Activated CD8-positive, alpha-beta memory T cell treated with anti-CD3 and anti-CD28 coated beads for 1 hour (primary cell): ENCODE measurements at places on chromosomes 3 and 15.

GRCh38 chr3:196117809-196118208 lies 35.9 kb upstream of the TFRC start:
- no peak for DNase-seq

DNA sequence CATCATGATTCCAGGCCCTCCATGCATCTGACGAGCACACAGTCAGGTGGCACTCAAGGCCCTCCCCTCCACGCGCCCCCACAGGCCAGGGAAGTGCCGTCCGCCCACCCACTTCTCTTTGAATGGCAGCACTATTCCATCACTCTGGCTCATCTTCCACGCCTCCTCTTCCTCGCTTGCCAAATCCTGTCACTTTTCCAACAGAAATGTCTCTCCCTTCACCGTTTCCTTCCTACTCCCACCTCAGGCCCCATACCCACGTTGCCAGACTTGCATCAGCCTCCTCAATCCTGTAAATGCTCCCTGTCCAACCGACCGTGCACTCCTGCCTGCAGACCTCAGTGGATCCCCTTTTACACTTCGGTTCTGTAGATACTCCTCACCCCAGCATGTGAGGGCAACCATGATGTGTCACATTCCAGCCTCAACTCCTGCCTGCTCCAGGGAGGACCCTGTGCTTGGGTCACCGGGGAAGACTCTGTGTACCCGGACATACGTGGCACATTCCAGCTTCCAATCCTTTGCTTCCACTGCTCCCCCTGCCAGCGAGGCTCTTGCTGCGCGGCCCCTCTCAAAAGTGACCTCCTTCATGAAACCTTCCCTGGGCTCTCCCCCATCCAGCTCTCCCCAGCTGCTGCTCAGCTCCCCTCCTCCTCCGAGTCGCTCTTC lies 29.6 kb downstream of the ADCY5 start:
- DNase-seq: no peak

- DNase-seq: no peak
Measured at GRCh38 chr3:190076601-190077394, 43.9 kb downstream of the P3H2 start.

GRCh38 chr15:82298520-82298919 lies 35.9 kb downstream of the SAXO2 start:
- DNase-seq: peak; percentile 30

DNA sequence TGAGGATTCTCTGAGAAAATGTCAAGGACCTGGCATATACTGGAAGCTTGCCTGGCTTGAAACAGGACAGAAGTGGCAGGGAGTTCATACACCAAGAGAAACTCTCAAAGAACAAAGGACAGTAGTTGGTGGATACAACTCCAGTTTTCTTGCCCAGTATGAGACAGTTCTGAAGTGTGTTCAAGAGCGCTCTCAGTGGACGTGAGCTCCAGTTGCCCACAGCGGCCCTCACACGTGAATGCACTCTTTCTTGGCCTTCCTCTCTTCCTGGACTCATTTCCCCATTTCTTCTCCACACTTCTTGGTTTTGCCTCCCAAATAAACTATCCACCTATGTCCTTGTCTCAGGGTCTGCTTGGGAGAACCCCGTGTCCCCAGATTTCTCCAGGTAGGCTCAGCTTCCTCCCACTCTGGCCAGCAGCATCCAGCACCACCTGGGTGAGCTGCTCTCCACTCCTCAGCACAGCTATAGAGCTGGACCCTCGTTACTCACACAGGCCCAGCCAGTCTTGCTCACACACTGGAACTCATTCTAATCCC lies 54.5 kb downstream of the DCLK3 start:
- DNase-seq: no peak

DNA sequence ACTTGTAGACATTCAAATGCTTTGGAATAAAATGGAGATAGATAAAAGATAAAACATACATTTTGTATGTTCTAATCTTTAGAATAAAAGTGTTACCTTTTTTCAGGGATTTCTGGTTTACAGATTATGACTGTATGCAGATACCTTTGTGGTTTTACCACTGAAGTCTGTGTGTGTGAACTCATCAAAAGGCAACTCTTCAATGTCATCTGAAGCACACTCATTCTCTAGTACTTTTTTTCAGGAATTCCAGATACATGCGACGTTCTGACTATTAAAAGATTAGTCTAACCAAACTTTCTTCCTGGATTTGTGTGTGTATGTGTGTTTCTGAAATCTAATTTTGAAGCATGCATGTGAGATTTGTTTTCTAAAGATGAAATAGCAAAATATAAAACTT lies 188.6 kb downstream of the NLGN1 start:
- no peak for DNase-seq

DNA sequence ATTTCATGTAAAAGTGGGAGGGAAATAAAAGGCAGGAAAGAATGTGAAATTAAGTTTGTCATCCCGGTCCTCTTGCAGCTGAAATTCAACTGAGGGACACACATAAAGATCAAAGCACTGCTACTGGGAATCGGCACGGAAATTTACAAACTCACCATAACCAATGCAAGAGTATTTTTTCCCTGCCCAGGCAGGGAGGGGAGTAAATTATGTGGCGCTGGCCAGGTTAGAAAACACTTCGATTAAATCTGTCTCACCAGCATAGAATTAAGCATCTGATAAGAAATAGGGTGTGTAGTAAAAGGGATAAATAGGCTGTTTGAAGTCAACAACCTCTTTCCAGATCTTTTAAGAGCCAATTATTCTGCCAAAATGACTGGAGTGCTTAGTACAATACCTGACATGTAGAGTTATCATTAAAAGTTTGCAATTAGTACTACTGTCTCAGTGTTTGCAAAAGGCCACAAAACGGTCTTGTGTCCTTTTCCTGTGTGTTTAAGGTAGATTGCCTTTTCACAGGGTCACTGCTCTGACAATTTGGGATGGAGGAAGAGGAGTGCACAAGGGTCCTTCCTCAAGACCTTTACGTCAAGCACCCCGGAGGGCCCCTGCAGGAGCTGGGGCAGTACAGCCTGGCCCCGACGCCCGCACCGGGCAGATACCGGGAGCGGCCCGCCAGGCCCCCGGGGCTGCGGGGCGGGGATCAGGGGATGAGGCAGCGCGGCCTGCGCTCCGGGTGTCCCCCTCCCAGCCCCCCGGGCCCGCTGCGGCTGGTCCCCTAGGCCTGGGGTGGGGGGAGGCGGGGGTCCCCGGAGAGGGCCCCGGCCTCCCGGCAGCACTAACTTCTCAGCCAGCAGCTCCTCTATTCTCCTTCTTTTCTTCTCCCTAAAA lies 651 bp downstream of the UBA3 start:
- no peak for DNase-seq

DNA sequence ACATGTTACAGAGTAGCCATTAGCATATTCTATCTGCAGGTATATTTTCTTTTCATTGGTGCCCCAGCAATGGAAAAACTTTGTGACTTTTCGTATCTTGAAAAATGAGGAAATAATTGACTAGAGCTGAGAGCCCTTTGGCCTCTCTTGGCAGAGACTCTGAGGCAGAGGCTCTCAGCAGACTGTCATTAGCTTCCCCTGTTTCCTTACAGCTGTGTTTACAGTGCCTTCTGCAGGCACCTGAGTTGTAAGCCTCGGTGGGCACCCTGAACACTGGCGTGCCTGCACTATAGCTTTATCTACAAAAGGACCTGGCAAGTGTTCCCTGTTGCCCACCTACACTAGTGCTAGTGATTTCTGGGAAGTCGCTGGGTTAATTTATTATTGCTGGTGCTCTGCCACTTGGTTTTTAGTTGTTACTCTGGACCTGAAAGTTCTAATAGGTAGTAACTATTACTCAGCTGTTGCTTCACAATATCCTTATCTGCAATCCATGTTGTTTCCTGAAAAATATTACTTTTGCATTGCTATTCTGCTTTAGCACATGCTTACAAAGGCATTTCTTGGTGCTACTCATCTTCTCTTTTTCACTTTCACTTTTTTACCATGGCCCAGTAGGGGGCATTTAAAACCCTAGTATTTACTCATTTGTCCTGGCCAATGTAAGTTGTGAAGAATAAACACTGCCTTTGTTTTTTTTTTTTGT lies 7.8 kb upstream of the GPR171 start:
- no peak for DNase-seq

GRCh38 chr15:99322643-99323405 lies 71.5 kb downstream of the LRRC28 start:
- DNase-seq: no peak

DNA sequence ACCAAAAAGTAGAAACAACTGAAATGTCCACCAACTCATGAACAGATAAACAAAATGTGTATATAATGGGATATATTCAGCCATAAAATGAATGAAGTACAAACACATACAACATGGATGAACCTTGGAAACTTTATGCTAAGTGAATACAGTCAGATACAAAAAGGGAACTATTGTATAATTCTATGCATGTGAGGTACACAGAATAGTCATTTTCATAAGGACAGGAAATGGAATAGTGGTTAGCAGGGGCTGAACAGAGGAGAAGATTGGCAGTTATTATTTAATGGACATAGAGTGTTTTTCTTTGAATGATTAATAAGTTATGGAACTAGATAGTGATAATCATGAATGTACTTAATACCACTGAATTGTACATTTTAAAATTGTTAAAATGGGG lies 20.0 kb upstream of the TRANK1 start:
- DNase-seq: no peak

DNA sequence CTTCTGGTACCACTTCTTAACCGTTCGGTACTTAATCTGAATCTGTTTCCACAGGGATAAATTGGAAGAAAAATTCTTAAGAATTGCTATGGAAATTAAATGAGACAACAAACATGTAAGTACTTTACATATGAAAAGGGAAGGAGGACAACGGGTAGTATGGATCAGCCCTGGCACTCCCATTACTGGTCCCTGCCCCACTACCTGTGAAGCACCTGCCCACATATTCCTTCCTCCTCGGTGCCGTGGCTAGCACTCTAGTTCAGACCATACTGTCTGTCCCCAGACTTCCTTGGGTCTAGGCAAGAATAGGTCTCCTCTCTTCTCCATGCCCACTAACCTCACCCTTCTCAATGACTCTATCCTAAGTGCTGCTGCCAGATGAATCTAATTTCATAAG lies 46.2 kb downstream of the SHQ1 start:
- no peak for DNase-seq

DNA sequence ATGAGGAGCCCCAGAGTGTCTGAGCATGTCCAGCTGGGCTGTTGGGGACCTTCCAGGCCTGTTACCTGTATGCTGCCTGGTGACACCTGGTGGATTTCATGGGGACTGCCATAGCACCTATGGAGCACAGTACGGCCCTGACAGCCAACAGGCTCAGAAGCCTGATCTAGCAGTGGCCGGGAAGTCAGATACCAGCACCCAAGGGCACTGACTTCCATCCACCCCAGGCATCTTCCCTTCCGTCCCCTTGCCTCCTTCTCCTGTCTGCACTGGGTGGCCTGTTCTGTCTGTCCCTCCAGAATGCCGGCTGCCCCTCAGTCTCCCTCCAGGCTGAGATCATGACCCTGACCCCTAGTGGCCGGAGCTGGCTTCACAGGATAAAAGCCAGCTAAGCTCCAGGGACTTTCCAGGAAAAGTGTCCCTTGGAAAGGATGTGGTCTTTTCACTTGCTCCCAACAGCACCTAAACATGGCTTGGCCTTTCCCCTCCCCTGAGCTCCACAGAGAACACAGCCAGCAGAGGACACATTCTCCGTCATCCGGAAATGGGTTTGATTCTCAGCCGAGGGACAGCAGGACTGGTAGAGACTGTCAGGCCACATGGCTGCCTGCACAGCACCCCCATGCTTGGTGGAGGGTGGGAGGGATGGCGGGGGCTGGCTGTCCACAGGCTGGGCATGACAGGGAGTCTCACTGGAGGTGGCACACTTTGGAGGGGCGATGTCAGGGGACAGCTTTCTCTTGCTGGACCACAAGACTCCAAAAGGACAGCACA lies 9.5 kb downstream of the RPS17 start:
- DNase-seq: peak; percentile 37

DNA sequence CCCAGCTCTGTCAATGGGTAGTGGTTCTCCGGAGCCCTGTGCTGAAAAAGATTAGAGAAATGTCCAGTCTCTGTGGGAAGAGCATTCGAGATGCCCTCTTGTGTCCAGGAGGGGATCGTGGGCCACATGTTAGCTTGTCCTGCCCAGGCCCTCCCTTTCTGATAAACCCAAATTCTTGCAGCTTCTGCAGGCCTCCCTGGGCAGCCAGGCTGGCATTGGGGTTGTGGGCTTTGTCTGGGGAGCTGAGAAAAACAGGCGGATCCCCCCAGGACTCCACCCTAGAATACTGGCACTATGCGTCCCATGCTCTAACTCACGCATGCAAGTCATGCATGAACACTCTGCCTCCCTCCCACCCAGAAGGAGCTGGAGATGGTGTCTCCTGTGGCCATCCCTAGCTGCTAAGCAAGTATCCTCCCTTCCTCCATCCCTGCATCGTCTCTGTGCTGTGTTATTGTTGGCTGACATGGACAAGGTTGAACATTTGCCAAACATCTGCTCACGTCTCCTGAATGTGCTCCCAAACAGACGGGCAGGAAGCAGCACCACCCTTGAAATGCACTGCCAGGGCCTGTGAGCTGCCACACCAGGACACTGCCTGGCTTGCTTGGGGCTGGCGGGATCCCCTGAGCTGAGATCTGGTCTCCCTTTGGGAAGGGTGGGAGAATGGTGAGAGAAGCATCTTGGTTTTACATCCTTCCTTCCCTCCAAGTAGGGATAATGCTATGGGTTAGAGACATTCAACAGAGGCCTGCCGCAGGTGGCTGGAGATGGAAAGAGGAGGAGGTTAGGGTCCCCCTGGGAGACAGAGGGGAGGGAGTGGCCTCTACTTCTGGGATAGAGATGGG lies 26.5 kb downstream of the CFAP161 start:
- no peak for DNase-seq

- peak; percentile 8 for DNase-seq
Measured at GRCh38 chr3:58899159-58899952, 150.5 kb downstream of the CFAP20DC start.

GRCh38 chr3:125163739-125164601 lies 48.6 kb downstream of the SLC12A8 start:
- no peak for DNase-seq

- DNase-seq: no peak
Measured at GRCh38 chr3:178845420-178846118, 226.0 kb downstream of the ZMAT3 start.

GRCh38 chr3:68057637-68058320 lies 403.4 kb upstream of the SUCLG2 start:
- peak; percentile 13 for DNase-seq

DNA sequence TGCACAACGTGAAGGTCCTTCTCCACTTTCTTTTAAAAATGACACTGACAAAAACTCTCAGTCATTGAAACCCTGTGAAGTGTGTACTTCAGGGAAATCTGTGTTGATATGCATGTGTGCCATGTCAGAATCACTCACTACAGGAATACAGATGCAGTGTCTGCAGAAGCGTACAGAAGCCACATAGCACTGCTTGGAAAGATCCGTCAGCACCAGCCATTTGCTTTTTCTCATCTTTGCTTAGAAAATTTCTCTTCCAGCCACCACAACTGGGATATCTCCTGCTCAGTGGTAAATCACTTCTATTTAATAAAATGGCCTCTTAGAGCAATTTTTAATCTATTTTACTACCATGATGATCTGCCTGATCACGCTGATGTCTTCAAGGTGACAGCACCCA lies 91.3 kb upstream of the ARHGEF26 start:
- no peak for DNase-seq

GRCh38 chr15:61598655-61599054 lies 369.6 kb upstream of the RORA start:
- DNase-seq: no peak

- DNase-seq: no peak
Measured at GRCh38 chr3:150495563-150496168, 50.6 kb downstream of the SERP1 start.
